Activated T-helper 2 cell treated with anti-CD3 and anti-CD28 coated beads, Interferon-gamma antibody, Interleukin-2, Interleukin-4, amounts not matched to agents 10 μg/mL and 5 μg/mL and 100 μg/mL, durations not matched to agents 14 hours and 24 hours and 36 hours (primary cell): ENCODE measurements at places on chromosomes 1 and 21. TPM values are rescaled to one million over a fixed set of nuclear protein-coding genes. Genes with fewer than 3 reads are reported as not detected.

The S100A3 gene
- total RNA-seq = not detected in 2 replicates

DNA sequence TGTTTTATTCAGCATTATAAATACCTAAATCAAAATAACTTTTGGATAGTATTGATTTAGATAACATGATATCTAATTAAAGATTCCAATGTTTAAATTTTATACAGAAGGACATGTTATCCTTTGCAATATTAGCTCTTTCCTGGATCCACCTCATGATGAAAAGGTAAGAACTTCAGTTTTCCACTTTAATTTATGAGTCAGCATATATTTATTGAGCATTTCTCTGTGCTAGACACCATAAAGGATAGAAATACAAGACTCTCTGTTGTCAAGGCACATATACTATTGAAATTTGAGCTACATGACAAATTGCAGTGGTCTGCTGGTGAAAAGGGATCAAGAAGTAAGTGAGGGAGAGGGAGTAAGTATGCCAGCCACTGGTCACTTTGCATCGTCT lies 68.1 kb upstream of the EXO1 start:
- no peak overlapping the region for H3K4me3 ChIP-seq
- no peak overlapping the region for H3K27ac ChIP-seq
- peaks cover 8% of the 10 kb centered on the region for H3K27me3 ChIP-seq
- no peaks in the 10 kb centered on the region for H3K4me1 ChIP-seq

- no peak overlapping the region for H3K4me3 ChIP-seq
- no peak for DNase-seq
- H3K4me1 ChIP-seq = no peaks in the 10 kb centered on the region
- no peaks in the 10 kb centered on the region for H3K36me3 ChIP-seq
- H3K27me3 ChIP-seq = peaks cover 1% of the 10 kb centered on the region
Measured at GRCh38 chr1:3536420-3537195, 74.7 kb downstream of the MEGF6 start.

GRCh38 chr1:232704694-232705680 lies 75.1 kb upstream of the SIPA1L2 start:
- no peak overlapping the region for H3K27ac ChIP-seq
- H3K4me1 ChIP-seq = no peaks in the 10 kb centered on the region
- no peak overlapping the region for H3K4me3 ChIP-seq
- no peaks in the 10 kb centered on the region for H3K27me3 ChIP-seq
- no peaks in the 10 kb centered on the region for H3K36me3 ChIP-seq

GRCh38 chr1:196105901-196106300 lies 502.3 kb downstream of the KCNT2 start:
- DNase-seq = no peak
- no peaks in the 10 kb centered on the region for H3K27me3 ChIP-seq
- no peak overlapping the region for H3K27ac ChIP-seq
- H3K4me3 ChIP-seq = no peak overlapping the region
- H3K4me1 ChIP-seq = no peaks in the 10 kb centered on the region
